ENCODE measurements at places on chromosomes 2 and 18. TPM values are rescaled to one million over a fixed set of nuclear protein-coding genes. Genes with fewer than 3 reads are reported as not detected.

CDKL4 gene
- 3.0 TPM for total RNA-seq

PID1 gene
- total RNA-seq = 8.2 TPM

NGEF gene
- total RNA-seq = under 0.01 TPM

GRCh38 chr18:50410894-50411293 lies 36.0 kb downstream of the SKA1 start:
- peak; percentile 53 for DNase-seq
- H3K4me1 ChIP-seq = no peaks in the 10 kb centered on the region
- peaks cover 3% of the 10 kb centered on the region for H3K27me3 ChIP-seq
- no peak overlapping the region for H3K4me3 ChIP-seq

DNA sequence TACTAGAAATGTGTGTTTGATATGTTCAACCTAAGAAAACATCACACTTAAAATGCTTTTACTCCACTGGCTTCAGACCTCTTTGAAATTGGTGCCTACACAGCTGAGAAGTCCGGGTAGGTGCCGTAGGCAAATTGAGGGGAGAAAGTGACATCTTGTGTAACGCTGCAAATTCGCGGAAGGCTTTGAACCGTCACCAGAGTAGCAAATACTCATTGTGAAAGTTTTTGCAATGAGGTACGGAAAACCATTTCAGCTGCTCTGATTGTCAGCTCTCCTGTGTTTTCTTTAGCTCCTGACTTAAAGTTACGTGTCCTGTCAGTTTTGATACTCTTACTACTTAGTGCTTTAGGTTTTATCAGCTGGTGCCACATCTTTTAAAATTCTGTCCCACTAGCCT lies 224.5 kb downstream of the FAM210A start:
- no peak for DNase-seq
- no peak overlapping the region for H3K4me3 ChIP-seq
- H3K27me3 ChIP-seq = peaks cover 3% of the 10 kb centered on the region
- H3K27ac ChIP-seq = no peak overlapping the region
- H3K36me3 ChIP-seq = no peaks in the 10 kb centered on the region
- H3K4me1 ChIP-seq = no peaks in the 10 kb centered on the region

DNA sequence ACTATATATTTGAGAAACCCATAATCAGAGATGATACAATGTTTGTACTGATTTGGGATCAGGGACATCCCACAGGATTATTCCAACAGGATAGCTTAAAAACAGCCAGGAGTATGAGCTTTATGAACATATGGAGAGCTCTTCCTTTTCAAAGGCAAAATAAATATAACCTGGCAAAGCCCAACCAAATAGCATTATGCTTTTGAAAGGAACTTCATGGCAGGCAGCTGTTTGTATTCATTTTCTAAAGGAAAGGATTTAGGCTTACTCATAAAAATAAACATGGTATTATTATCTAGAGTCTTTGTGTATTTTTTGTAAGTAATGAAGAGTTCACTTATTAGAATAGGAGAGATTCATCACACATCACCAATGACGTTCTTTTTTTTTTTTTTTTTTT lies 44.4 kb downstream of the CCDC195 start:
- no peaks in the 10 kb centered on the region for H3K36me3 ChIP-seq
- no peak overlapping the region for H3K27ac ChIP-seq
- H3K4me3 ChIP-seq = no peak overlapping the region
- DNase-seq = no peak
- no peaks in the 10 kb centered on the region for H3K27me3 ChIP-seq

DNA sequence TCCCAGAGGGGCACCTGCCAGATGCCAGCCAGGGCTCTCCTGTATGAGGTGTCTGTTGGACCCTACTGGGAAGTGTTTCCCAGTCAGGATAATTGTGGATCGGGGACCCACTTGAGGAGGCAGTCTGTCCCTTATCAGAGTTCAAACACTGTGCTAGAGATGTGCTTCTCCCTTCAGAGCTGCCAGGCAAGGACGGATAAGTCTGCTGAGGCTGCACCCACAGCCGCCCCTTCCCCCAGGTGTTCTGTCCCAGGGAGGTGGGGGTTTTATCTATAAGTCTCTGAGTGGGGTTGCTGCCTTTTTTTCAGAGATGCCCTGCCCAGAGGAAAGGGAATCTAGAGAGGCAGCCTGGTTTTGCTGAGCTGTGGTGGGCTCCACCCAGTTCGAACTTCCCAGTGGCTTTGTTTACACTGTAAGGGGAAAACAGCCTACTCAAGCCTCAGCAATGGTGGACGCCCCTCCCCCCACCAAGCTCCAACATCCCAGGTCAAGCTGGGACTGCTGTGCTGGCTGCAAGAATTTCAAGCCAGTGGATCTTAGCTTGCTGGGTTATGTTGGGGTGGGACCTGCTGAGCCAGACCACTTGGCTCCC lies 324.0 kb upstream of the SETBP1 start:
- H3K27ac ChIP-seq = no peak overlapping the region
- H3K27me3 ChIP-seq = no peaks in the 10 kb centered on the region
- no peaks in the 10 kb centered on the region for H3K36me3 ChIP-seq
- H3K4me3 ChIP-seq = no peak overlapping the region
- no peaks in the 10 kb centered on the region for H3K4me1 ChIP-seq
- no peak for DNase-seq

DNA sequence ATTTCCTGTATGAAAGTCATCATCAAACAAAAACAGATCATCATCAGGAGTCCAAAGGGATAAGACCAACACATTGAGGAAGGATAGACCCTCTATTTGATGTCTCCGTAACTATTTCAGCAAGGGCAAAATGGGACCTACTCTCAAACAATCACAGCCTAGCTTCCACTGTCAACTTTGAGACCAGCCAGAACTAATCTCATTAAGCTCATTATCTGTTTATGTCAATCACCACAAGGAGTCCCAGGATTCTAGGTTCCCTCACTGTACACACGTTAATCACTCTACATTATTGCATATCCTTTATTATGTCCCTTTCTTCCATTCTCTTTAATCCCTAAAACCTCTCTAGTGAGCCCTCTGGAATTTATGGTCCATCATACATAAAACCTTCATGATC lies 370.3 kb upstream of the LINC00305 start:
- DNase-seq = no peak
- H3K36me3 ChIP-seq = no peaks in the 10 kb centered on the region
- no peaks in the 10 kb centered on the region for H3K4me1 ChIP-seq

DNA sequence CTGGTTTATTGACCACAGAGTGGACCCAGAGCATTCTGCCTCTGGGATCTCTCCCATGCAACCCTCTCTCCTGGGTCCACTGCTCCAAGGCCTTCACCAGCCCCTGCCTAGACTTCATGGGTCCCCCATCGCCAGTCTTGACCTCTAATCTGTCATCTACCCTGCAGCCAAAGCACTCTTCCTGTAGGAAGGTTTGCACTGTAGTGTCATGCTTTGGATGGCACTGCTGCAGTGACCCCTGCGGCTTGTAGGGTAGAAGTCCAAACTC lies 41.7 kb downstream of the MYO7B start:
- peaks cover 7% of the 10 kb centered on the region for H3K4me1 ChIP-seq
- DNase-seq = no peak
- no peaks in the 10 kb centered on the region for H3K27me3 ChIP-seq
- H3K4me3 ChIP-seq = no peak overlapping the region
- no peak overlapping the region for H3K27ac ChIP-seq
- no peaks in the 10 kb centered on the region for H3K36me3 ChIP-seq

DNA sequence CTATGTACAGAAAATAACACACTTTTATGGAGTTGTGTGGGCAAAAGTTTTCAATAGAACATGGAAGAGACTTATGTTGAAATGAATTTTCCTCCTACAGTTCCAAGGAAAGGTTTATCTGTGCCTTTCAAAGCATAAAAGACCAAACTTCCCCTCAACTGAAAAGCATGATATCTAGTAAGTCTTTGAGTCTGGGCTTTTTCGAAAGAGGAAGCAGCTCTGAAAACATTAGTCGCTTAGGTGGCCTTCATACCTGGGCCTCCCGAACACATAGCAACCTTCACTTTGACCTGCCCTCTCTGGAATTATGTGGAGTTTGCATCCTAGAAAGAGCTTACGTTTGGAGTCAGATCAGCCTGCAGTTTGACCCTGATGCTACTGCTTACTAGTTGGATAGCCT lies 4.8 kb upstream of the CAPN14 start:
- H3K27me3 ChIP-seq = peaks cover 13% of the 10 kb centered on the region
- no peak overlapping the region for H3K27ac ChIP-seq
- no peaks in the 10 kb centered on the region for H3K4me1 ChIP-seq
- H3K36me3 ChIP-seq = no peaks in the 10 kb centered on the region
- H3K4me3 ChIP-seq = no peak overlapping the region

DNA sequence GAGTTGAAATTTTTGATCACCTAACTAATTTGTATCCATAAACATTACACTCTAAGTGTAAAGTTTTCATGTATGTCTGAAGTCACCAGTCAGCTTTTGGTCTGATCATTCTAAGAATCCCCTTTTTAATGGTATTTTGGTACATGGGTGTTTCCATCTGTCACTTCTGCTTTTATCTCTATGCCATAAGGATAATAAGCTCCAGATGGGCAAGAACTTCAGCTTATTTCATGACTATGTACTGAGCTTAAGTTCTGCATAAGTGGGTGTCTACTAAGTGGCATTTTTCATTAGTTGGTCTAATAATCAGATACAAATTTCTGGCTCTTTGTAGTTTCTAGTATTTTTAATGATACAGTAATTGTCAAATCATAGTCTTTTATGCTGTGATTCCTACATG lies 20.4 kb downstream of the UBXN4 start:
- no peak for DNase-seq
- peaks cover 3% of the 10 kb centered on the region for H3K36me3 ChIP-seq
- no peak overlapping the region for H3K4me3 ChIP-seq
- H3K27ac ChIP-seq = no peak overlapping the region
- H3K27me3 ChIP-seq = no peaks in the 10 kb centered on the region

Measured in fibroblast of lung (primary cell).